ENCODE measurements at places on chromosomes 4 and X.

DNA sequence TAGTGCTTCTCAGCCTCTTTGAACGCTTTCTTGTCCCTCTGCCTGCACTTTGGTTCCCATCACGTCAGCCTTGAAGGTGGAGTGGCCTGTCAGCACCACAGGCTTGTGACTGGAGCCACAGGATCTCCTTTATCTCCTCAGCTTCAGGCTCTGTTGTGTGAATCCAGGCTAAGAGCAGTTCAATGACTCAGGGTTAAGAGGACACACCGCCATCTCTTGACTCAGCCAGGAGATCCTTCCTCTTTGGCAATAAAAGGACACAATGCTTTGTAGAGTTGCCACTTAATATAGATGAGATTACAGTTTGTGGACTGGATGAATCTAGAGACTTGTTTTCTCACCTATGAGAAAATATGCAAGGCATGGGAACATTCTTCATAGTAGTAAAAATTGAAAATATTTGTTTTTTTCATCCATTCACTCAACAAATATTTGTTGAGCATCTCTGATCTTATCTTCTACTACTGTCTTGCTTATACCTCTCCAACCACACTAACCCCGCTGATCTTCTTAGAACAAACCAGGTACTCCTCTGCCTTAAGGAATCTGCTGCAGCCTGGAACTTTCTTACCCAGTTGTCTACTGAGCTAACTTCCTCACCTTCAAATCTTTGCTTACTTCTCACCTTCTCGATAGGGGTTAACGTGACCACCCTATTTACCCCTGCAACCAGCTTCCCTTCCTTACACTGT lies 62.3 kb downstream of the UCHL1 start:
- DNase-seq: peak; percentile 95

DNA sequence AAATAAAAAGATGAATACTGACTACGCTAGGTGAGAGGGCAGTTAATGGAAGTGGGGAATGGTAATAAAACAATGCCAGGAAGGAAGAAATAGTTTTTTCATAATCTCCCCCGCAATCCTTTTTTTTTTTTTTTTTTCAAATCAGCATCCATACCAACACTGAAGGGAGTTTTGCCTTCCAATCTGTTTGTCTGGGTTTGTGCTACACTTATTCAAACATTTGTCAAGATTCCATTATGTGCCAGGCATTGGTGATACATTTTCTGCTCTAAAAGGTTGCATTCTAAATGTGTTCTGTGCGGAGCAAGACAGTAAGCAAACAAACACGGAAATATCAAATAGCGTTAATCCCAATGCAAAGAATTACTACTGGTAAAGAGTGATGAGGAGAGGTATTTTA lies 437.9 kb upstream of the BOD1L1 start:
- DNase-seq: no peak

- DNase-seq: peak; percentile 70
Observed at GRCh38 chrX:9746148-9746888, 19.3 kb downstream of the GPR143 start.

GRCh38 chr4:139560406-139561104 lies 4.5 kb upstream of the SETD7 start:
- no peak for DNase-seq

GRCh38 chr4:129455482-129455881 lies 359.5 kb downstream of the C4orf33 start:
- DNase-seq: no peak

GRCh38 chrX:69094977-69095669 lies 70.1 kb downstream of the PJA1 start:
- no peak for DNase-seq

DNA sequence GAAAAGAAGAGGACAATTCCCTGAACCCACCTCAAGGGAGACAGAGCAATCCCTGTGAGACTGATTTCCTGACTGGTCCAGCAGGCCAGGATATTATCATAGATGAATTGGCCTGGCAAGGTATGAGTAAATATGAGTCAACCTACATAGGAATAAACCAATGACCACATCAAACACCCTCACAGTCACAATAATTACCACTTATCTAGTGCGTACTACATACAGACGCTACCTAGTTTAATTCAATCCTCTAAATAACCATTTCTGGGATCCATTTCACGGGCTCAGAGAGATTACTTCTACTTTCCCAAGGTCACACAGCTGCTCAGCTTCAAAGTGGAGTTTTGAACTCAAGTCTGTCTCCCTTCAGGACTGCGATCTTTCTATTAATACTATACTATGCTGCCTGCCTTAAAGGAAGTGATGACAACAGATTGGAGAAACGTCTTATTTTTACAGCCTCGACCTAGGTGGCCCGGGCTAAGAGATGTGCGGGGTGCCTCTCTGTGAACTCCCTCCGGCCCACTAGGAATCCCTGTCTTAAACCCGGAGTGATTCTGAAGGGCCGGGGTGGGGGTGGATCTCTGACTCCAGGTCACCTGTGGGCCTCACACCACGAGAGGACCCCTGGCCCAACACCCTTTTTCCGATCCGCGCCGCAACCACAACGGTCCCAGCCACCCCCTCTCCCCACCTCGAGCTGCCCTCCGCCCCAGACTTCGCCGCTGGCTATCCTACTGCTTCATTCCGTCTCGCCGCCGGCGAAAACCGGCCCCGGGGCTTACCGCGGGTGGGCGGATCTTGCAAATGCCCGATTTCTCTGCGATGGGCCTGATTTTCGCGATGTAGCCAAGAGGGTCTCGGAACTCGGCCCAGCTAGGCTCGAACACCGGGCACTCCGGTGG lies 800 bp downstream of the KDM5C start:
- peak; percentile 40 for DNase-seq

GRCh38 chr4:153824501-153824900 lies 35.6 kb upstream of the SFRP2 start:
- no peak for DNase-seq

- DNase-seq: no peak
Observed at GRCh38 chr4:124202099-124202498, 510.4 kb downstream of the ANKRD50 start.

DNA sequence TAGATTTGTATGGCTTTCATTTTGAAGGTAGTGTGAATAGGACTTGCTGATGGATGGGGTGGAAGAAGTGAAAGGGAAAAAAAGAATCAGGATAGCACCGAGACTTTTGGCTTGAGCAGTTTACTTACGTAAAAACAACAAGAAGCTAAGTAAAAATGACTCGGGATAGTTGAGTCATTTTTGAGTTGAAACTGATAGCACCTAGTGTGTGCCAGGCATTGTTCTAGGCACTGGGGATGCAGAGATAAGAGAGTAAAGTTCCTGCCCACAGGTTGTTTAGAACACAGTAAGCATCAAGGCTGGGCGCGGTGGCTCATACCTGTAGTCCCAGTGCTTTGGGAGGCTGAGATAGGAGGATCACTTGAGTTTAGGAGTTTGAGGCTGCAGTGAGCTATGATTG lies 34.7 kb downstream of the ADD1 start:
- DNase-seq: no peak

- no peak for DNase-seq
Observed at GRCh38 chr4:66606908-66607307, 936.6 kb upstream of the EPHA5 start.

DNA sequence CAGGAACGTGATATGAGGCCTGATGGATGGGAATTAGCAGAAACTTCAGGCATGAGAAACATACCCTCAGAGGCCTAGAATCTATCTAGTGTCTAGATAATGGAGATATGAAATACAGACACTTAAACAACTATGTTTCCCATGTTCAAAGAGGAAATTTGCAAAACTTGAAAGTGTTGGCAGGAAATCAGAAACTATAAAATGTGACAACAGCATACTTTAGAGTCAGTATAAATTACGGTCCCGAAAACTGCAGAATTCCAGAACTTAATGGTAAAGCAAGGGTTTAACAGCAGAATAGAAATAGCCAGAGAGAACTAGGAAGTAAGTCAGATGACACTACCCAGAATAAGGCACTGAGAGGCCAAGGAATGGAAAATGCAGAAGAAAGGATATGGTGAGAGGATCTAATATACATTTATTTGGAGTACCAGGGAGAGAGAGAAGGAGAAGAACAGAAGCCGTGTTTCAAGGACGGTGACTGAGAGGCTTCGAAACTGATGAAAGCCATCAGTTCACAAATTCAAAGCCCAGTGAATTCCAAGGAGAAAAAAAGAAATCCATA lies 7.4 kb downstream of the HTT-AS start:
- DNase-seq: no peak

- no peak for DNase-seq
Observed at GRCh38 chr4:124879195-124879594, 166.7 kb upstream of the ANKRD50 start.

- no peak for DNase-seq
Observed at GRCh38 chrX:71909956-71910355, 689 bp upstream of the NHSL2 start.

DNA sequence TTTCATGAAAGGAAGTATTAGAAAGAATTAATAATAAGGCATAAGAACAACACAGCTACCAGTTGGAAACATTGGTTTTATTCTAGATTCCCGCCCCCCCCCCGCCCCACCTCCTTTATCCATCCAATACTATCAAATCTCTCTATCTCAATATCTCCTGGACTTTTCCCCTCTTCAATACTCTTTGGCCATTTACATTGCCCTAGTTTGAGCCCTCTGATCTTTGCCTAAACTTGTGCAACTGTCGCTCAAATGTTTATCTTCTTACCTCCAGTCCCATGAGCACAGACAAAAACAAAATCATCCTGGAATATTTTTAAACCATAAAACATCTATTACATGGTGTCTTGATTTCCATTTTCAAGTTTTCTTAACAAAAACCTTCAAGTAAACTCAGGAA lies 488.2 kb downstream of the KLHL13 start:
- DNase-seq: no peak

- DNase-seq: peak; percentile 73
Observed at GRCh38 chrX:56503941-56504673, 59.3 kb upstream of the UBQLN2 start.

DNA sequence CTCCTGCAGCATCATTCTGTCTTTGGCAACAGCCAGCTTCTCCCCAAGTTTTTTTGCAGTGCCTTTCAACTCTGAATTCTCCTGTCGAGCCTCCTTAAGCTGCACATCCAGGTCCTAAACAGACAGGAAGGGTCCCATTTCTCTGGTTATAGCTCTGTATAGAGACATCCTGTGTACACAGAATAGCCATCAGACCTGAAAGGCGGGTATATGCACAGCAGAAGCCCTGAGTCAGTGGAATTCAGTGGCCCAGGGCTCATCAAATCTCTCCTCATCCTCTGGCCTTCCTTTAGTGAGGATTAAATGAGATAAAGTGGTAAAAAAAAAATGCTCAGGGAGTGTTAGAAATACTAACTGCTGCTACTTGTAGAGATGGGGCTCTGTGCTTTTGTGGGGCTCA lies 73.8 kb downstream of the FAM184B start:
- DNase-seq: no peak

DNA sequence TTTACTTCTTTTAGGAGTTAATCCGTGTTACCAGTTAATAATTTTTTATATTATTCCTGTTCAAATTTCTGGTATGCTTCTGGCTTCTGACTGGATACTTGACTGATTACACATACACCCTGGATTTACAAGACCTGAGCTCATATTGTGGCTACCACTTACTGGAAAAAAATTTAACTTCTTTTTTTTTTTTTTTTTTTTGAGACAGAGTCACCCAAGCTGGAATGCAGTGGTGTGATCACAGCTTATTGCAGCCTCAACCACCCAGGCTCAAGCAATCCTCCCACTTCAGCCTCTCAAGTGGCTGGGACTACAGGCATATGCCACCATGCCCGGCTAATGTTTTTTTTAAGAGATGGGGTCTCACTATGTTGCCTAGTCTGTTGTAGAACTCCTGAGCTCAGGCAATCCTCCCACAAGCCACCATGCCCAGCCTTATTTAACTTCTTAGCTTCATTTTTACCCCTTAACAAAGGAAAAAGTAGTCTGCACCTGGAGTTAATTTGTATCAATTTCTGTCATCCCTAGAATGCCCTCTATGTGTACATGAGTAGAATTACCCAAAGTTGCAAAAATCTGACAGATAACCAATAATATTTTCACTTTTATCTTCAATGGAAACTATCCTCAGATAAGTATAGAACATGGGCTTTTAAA lies 50.3 kb downstream of the TMEM165 start:
- DNase-seq: peak; percentile 2

DNA sequence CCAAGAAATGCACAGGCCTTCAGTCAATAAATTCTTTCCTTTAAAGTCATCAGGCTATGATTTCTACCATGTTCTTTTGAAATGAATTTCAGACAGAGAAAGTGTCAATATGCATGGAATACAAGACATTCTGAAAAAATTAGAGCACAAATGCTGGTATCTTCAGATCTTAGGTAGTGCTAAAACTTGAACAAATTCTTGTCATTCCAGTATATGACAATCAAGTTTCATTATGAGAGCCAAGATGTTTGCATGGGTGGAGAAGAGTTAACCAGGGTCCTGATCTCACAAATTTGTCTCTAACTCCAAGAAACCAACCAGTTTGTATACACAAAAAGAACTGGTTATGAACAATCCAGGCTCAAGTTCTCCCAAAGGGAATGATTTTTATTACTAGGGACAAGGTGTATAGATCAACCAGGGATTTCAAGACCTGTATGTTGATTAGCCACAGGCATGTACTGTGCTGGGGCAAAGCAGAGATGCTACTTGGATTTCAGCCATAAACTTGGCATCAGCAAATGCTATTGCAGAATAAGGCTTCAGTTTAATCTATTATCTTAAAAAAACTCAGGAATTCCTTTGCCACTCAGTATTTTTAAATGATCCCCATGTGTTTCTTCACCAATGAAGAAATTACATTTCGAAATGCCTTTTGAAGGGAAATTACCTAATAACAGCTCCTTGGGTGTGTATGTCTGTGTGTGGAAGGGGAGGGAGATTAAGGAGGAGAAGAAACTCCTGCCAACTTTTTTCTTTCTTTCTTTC lies 69.7 kb downstream of the FANCB start:
- peak; percentile 61 for DNase-seq

DNA sequence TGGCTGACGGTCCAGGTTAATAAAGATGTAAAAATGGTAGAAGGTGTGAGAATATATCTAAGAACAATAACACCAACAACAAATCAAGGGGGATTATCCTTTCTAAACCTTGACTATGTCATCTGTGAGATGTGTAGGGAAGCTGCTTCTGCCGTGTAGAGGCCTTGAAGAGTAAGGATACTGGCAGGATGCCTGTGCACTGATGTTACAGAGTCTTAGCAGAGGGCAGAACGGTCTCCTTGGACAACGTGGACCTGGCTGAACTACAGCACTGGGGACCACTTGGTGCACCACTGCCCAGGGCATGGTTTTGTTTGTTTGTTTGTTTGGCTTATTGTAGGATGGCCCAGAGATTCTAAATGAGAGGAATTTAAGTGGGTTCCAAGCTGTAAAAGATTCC lies 33.5 kb downstream of the GPAT3 start:
- DNase-seq: no peak

GRCh38 chr4:143294310-143294709 lies 42.4 kb upstream of the GAB1 start:
- DNase-seq: no peak

All from trophoblast cell (in vitro differentiated cells and primary cell).